ENCODE measurements at places on chromosomes 1 and 21.

GRCh38 chr1:99652881-99653281, 7.0 kb downstream of the PALMD start:
- DNase-seq: no peak

- no peak for DNase-seq
Measured at GRCh38 chr1:13507075-13507474, 6.7 kb downstream of the LRRC38 start.

DNA sequence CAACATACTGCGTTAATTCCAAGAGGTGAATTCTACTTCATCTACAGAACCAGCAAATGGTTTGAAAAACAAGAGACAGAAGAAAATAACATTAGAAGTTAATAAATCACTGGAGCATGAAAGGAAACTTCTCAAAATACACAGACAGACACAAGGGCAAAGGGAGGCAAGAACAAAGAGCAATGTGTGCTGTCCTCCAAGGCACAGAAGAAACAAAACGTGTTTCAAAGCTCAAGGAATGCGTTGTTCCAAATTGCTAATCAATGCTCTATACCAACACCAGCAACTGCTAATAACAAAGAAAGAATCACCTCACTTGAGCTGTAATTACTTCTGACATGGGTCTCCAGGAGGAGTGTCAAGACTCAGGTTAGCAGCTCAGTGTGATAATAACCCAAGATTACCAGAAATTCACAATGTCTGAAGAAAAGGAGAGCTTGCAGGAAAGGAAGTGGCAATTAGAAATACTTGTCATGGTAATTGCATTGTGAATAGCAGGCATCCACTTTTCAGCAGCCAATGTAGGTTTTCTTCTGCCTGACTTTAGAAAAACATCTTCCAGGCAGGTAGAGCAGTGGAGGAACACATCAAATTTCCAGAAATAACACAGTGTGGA, 175.4 kb downstream of the SEC16B start:
- no peak for DNase-seq

DNA sequence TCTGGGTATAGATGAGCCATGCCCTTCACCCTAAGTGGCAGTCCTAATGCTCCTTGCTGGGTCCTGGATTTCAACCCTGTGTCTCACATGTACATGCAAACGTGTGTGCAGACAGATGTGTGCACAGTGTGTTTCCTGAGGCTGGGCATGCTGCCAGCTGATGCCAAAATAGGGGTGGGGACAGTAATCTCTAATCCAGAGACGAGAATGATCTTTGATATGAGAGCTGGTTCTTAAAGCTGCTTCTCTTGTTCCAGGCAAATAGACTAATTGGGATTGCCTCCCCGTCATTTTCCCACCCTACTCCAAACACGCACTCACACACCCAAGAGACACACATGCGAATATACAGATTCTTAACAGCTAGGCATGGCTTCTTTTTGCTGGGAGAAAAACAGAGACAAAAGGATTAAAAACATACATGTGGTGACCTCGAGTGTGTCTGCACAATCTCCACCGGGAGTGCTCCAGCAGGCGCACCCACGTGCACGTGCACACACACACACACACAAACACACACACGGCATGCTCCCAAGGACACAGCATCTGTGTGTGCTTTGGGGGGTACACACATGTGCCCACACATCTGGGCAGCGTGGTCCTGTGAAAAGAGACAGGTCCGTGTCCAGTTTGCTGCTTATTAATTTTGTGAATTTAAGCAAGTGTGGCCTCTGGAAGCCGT, 102.1 kb upstream of the ZBTB40 start:
- no peak for DNase-seq

DNA sequence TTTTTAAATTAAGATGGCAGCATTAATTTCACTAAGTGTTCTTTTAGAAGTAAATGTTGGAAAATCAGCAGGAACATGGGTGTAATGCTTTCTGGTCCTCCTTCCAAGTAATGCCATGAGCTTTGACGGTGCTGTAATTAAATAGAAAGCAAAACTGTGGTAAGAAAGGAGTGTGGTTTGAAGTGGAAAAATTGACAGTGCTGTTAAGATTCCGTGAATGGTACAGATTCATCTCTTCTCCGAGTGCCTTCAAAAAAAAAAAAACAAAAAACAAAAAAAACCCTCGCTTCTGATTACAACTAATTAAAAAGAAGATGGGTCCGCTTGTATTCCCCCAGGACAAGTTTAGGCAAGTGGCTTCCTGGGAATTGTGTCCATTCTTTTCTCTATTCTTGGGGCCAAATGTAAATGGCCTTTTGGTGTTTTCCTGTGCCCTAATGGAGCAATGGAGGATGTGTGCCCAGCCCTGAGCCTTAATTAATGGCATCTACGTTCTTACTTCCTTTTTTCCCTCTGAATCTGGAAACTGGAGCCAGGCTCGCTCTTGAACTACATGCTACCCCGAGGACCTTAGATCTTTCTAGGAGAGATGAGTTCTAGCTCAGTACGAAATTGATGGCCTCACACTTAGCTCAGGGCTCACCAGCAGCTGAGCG, 5.1 kb downstream of the LMO4 start:
- DNase-seq: no peak

DNA sequence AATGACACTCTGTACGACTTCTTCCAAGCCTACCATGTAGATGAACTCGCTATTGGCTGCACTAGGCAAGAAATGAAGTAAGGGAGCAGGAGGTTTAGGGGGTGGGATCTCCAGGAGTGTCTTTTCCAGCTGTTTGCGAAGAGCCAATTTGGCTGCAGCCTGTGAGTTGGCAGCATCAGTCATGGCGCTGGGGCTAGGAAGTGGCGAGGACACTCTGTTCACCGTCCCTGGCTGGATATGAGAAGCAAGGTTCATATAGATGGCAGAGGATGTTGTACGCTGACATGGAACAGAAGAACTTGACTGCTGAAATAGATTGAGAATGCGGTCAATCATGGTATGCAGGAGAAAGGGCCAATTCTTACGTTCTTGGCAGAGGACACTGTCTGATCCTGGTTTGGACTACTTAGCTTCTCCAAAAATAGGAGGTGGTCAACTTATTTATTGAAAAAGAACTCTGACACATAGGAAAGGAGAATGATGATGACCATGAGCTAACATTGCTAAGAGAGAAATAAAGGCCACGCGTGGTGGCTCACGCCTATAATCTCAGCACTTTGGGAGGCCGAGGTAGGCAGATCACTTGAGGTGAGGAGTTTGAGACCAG, 41.2 kb downstream of the SLC27A3 start:
- no peak for DNase-seq

- no peak for DNase-seq
Measured at GRCh38 chr1:1088801-1089680, 14.9 kb upstream of the RNF223 start.

DNA sequence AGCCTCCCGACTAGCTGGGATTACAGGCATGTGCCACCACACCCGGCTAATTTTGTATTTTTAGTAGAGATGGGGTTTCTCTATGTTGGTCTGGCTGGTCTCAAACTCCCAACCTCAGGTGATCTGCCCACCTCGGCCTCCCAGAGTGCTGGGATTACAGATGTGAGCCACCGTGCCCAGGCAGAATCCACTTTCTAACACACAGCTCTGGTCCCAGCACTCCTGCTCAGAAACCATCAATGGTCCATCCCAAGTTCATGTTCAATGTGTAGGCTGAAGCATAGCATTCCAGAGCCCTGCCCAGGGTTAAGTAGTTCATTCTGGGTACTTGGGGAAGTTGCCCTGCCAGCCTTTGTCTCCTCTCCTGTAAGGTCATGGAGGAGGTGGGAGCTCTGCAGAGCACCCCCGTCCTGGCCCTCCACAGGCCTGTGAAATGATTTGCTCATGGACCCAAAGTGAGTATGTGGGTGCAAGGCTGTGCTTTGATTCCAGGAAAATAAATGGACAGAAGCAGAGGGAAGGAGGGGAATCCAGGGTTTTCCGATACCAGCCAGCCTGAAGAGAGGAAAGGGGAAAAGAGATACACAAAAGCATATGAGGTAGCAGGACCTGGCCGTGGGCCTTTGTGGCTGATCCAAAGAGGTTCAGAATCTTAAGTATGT, 55.2 kb downstream of the NENF start:
- DNase-seq: no peak

DNA sequence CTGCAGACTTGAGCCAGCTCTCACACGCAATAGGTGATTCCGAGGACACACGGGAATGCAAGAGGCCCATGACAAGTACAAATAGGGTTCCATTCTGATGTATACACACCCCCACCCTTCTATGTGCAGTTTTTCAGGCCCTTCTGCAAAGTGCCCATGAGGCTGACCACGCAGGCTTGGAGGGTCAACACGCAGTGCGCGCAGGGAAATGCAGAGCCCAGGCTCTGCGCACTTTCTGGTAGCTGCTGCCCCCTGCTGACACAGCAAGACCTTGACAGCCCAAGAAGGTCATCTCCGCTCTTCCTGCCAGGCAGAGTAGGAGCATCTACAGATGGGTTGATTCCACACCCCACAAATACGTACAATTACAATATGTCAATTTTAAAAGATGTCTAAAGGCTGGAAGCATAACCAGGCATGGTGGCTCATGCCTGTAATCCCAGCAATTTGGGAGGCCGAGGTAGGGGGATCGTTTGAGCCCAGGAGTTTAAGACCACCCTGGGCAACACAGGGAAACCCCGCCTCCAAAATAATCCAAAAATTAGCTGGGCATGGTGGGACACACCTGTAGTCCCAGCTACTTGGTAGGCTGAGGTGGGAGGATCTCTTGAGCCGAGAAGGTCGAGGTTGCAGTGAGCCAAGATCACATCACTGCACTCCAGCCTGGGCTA, 18.5 kb downstream of the SH3BP5L start:
- DNase-seq: no peak

DNA sequence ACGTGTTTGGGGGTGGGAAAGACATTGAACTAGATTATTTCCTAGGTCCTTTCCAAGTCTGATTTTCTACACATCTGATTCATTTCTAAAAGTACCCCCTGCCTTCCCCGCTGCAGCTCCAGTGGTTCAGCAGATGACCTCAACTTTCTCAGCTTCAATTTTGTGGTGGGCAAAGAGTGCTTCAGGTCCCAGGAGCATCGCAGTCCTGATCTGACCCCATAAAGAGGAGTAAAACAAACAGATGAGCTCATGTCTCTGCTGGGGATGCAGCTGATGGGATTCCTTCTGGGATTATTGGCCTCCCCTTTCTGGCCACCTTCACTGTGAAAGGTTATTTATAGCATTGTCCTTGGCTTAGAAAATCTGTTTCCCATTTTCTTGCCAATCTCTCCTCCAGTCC, 337.0 kb upstream of the PLXNA2 start:
- no peak for DNase-seq

GRCh38 chr21:16588433-16588860, 858.7 kb downstream of the USP25 start:
- no peak for DNase-seq

GRCh38 chr1:205656236-205656635, 24.1 kb downstream of the SLC45A3 start:
- no peak for DNase-seq

DNA sequence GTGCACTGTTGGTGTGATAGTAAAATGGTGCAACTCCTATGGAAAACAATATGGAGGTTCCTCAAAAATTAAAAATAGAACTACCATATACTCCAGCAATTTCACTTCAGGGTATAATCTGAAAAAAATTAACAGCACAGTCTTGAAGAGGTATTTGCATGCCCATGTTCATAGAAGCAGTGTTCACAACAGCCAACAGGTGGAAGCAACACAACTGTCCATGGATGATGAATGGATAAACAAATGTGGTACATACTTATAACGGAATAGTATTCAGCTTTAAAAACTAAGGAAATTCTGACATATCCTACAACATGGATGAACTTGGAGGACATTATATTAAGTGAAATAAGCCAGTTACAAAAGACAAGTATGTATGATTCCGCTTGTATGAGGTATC, 8.2 kb downstream of the TTLL7 start:
- no peak for DNase-seq

- no peak for DNase-seq
Measured at GRCh38 chr1:227805606-227806197, 9.8 kb upstream of the PRSS38 start.

GRCh38 chr1:163836481-163836880, 514.7 kb downstream of the NUF2 start:
- peak; percentile 27 for DNase-seq

GRCh38 chr1:198610362-198610761, 28.5 kb upstream of the PTPRC start:
- no peak for DNase-seq

DNA sequence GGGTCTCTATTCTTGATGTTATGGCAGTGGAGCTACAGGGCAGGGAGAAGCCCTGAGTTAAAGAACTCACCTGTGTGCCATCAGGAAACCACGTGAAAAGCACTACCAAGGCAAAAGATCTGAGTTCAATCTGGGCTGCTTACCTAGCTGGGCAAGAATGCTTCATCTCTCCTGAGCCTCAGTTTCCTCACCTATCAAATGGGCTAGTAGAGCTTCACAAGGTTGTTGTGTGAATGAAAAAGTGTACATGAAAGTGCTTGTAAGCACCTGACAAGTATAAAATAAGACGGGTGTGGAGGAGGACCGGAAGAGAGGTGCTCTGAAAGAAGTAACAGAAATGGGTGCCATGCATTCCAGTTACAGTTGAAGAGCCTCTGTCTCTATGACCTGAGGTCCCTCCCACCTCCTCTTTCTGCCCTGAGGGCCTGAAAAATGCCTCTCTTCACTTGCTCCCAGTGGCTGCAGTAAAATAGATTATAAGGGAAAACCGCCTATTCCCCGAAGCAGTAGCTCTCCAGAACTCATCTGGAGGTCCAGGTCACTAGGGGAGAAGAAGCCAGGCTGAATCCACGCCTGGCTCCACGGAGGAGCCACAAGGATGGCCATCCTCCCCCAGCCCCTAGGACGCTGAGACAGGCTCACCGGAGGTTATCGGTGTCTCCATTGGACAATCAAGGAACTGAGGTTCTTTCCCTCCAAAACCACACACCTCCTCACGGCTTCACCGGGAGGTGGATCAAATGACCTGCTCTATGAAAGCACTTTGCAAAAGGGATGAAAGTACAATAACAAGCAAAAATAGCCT, 1.4 kb downstream of the GPR161 start:
- no peak for DNase-seq

GRCh38 chr1:10863886-10864285, 67.4 kb upstream of the CASZ1 start:
- no peak for DNase-seq

DNA sequence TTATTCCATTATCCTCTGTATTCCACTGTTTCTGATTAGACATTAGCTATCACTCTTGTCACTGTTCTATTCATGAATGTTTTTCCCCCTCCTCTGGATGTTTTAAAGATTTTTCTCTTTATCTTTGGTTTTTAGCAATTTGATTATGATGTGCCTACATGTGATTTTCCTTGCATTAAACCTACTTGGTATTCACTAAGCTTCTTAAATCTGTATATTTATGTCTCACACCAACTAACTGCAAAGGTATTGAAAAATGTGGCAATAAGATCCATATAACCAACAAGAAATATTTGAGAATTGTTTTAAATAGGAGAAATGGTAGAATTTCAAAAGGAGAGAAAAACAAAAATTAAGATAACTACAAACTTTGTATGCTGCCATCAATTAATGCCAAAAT, 25.2 kb downstream of the FAF1 start:
- no peak for DNase-seq

- DNase-seq: no peak
Measured at GRCh38 chr1:55448261-55448660, 233.1 kb upstream of the USP24 start.
